Panc1 (cell line): ENCODE measurements at places on chromosomes 1 and 21. TPM values are rescaled to one million over a fixed set of nuclear protein-coding genes. Genes with fewer than 3 reads are reported as not detected.

DNA sequence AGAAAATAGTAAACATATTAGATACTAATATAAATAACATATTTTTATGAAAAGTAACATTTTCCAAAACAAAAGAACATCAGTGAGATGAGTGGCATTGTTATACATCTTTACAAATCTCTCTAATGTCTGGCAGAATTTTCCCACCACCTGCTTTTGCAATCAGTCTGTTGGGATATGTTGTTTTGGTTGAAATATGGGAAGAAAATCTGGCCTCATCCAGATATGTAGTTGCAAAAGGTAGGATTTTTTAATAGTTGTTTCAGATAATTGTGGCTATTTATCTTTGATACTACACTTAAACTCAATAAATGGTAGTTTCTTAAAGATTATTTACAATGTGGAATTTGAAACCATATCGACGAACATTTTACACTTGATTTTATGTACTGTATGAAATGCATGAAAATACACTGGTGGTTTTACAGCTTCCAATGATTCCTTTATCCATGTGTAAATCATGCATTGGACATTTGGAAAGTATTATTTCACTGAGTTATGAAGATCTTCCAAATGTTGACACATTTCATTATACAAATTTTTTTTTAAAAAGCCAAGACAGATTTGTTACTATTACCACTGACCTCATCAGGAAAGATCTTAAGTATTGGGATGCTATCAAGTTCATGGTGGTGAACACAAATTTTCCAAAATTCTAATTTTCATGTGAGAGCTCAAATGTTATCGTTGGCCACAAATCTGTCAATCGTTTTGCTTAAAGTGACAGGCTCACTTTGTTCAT is 74.1 kb upstream of the CD34 start:
- no peak for DNase-seq

DNA sequence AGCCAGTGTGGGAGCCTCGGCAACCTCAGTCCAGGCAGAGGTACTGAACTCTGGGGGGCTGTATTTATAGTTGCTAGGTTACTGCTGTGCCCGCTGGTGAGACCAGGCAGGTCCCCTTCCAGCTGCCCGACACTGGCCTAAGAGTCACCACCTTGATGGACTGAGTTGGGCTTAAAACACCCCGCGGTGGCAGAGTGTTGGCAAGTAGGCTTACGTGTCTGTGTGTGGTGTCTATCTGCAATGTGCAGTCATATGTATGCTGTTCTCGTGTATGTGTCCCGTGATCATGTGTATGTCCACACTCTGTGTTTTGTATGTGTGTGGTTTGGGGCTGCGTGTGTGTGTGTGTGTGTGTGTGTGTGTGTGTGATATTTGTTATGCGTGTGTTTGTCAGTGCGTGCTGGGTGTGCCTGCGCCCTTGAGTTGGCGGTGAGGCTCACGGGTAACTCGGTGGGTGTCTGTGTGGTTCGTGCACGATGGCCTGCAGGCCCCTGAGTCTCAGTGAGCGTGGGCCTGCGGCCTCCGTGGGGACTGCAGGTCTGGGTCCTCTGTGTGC is 65.5 kb downstream of the MEF2D start:
- DNase-seq: no peak

DNA sequence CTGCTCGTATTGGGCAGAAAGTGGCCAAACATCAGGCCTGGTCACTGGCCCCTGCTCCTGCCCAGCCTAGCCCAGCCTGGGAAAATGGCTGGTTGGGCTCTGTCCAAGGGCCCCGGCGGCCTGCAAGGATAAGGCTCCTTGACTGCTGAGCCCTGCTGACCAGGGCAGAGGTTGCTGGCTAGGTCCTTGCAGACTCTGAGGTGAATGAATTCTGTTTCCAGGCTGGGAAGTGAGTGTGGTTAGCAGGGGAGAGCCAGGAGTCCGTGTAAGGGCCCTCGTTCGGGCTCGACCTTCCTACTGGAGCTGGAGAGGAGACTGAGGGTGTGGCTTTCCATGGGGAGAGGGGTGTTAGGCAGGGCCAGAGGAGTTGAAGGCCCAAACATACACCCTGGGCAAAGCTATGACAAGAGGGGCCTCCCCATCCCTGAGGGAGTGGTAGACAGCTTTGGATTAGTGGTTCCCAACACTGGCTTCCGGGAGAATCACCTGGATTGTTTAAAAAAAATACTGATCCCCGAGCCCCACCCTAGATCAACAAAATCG is 20.6 kb downstream of the CSF1 start:
- DNase-seq: no peak

GRCh38 chr1:206792939-206793607 is 20.8 kb upstream of the IL10 start:
- DNase-seq: no peak

- DNase-seq: no peak
These were observed 36.1 kb upstream of the ZBTB8A start for GRCh38 chr1:32503153-32503552.

DNA sequence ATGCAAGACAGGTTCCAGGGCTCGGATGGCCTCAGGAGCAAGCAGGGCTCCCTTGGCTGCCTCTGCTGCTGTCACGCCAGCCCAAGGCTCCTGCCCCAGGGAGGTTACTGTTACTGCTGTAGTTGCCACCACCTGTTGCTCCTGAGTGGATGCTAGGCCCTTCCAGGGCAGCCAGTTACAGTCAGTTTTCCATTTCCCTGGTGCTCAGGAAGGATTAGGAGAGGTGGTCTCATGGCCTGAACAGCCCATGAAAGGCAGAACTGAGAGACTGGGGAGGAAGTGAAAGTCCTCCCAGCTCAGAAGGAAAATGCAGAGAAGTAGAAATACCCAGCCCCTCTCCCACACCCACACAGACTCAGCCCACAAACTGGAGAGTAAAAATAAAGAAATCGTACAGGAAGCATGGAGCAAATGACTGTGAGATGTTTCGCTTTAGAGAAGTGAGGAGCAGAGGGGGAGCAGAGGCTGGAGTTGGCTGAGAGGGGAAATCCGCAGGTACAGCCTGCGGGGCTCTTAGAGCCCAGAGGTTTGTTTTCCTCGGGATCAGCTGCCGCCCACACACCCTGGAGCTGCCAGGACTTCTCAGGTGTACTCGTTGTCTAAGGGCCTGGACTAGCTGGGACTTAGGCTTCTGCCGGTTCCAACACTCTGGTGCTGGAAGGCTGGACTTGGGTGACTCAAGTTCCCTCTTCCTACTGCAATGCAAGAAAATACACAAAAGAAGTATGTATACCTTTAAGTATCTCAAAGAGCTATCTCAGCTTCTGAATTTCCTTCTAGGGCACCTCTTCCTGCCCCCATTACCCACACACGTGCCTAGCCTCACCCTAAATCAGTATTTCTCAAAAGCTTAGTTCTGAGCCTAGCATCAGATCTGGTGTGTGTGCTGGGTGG is 2.3 kb downstream of the IL6R start:
- DNase-seq: no peak

DNA sequence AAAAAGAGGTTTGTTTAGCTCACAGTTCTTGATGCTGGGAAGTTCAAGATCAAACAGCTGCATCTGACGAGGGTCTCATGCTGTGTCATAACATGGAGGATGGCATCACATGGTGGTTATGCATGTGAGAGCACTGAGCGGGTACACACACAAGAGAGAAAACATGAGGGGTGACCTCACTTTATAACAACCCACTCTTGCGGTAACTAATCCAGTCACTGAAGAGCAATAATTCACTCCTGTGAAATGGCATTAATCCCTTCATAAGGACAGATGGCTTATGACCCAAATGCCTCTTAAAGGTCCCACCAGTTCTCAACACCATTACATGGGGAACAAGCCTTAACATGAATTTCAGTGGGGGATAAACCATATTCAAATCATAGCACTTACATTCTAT is 23.2 kb upstream of the CHIT1 start:
- DNase-seq: no peak

DNA sequence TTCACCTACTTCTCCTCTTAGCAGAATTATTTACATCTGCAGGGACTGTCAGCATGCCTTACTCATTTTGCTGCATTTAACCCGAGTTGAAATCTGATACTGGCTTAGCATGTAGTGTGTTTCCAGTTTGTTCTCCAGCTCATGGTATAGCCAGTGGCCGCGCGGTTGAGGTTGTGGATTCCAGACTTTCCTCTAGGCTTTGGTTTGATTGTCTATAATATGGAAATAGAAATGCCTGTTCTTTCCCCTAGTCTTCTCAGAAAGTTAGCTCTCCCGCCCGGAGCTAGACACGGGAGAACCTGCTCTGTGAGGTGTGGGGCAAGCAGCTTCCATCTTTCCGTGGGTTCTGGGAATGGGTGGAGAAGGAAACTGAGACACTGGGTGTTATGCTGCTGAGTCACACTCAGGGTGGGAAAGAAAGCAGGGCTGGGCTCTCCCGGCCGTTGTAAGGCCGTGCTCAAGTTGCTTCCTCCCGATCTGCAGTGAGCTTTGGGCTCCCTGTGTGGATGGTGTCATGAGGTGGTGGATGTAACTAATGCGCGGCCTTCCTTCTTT is 206.8 kb upstream of the TMEM51 start:
- no peak for DNase-seq

- no peak for DNase-seq
These were observed 260.3 kb upstream of the PLD5 start for GRCh38 chr1:242784807-242785206.

GRCh38 chr1:65681096-65681495 is 111.6 kb upstream of the PDE4B start:
- DNase-seq: no peak

DNA sequence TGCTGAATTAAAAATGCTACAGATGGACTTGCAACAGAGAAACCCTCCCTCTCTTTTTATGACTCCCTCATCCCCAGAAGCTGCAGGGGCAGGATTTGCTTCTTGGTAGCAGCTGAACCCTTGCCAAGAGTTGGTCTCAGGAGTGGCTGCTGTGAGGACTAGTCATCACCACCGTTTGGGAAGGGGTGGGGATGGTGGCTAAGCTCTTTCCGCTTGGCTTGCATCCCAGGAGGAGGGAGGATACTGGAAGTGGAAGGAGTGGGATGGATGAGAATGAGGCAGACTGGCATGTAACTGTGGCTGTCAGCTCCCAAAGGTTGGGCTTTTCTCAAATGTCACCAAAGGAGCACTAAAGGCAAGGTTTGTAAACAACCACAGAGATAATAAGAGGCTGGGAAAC is 50.8 kb upstream of the COL24A1 start:
- no peak for DNase-seq

Gene OPTC
- total RNA-seq: not detected

Gene FCMR
- 0.41 TPM for total RNA-seq

Gene FCER1G
- 0.77 TPM for total RNA-seq

Gene LCE2B
- total RNA-seq: not detected

Gene RORC
- total RNA-seq: not detected

Gene PTBP2
- 12.9 TPM for total RNA-seq

Gene LYPD8
- total RNA-seq: not detected

Gene CD247
- total RNA-seq: 0.44 TPM

Gene USH2A
- not detected for total RNA-seq

Gene WNT3A
- not detected for total RNA-seq
